ENCODE measurements at places on chromosomes 6 and 20.
A peak's percentile ranks its signal among the peaks of the same experiment; 100 is the strongest.

DNA sequence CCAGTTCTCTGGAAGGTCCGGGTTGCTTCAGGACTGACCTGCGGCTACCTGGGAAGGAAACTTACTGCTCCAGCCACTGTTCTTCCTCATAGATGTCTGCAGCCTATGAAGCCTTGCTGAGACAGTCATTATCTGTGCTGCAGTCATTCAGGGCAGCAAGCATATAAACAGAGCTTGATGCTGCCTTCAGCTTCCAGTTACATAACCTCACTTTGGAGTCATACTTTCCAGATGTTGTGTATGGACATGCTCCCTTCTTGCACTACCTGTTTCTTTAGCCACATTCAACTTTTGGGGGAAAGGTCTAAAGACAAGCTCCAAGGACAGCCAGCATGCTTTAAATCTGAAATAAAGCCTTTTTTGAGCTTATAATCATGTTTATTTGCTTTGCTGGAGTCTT, 98.1 kb downstream of the SLC24A3 start:
- peak; percentile 66 for DNase-seq

DNA sequence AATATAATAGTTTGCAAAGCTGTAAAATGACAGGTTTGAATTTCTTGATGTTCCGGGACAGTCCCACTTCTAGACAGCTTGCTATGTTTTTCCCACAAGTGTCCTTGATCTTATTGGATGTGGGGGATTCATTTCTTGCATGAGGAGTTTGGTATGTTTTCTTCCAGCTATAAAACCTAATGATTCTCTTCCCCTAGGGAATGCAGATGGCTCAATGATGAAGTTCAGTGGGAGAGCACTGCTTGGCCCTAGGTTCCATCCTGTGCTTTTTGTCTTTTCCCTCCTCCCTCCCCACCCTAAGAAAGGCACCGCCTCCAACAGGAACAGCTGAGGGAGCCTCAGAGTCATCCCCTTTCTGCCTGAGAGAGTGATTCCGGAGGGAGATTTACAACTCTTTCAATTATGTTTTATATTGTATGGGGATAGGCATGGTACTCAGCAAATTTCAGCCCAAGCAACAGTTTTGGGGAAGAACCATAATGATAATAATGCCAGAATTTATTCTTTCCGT, 149.2 kb downstream of the PHACTR1 start:
- no peak for DNase-seq

DNA sequence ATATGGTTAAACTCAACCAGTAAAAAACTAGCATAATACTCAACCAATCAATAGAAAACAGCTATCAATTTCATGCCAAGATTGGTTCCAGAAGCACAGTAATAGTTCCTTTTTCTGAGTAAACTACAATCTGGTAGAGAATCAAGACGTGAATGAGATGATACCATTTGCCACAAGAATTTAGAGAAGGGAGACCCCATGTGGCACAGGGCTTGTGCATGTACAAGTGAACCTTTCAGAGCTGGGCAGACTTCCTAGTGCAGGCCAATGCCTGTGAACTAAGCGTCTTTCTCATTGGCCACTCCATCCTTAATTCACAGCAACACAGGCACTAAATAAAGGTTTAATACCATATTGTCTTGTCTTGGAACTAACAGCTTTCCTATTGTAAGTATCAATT, 213.5 kb downstream of the RFPL4B start:
- DNase-seq: no peak

- no peak for DNase-seq
Observed at GRCh38 chr20:43778375-43778774, 51.6 kb upstream of the GTSF1L start.

GRCh38 chr20:38854654-38855066, 49.2 kb downstream of the PPP1R16B start:
- no peak for DNase-seq

GRCh38 chr6:105087571-105088211, 92.1 kb downstream of the POPDC3 start:
- peak; percentile 40 for DNase-seq

GRCh38 chr6:11002176-11002575, 41.9 kb downstream of the ELOVL2 start:
- DNase-seq: no peak

DNA sequence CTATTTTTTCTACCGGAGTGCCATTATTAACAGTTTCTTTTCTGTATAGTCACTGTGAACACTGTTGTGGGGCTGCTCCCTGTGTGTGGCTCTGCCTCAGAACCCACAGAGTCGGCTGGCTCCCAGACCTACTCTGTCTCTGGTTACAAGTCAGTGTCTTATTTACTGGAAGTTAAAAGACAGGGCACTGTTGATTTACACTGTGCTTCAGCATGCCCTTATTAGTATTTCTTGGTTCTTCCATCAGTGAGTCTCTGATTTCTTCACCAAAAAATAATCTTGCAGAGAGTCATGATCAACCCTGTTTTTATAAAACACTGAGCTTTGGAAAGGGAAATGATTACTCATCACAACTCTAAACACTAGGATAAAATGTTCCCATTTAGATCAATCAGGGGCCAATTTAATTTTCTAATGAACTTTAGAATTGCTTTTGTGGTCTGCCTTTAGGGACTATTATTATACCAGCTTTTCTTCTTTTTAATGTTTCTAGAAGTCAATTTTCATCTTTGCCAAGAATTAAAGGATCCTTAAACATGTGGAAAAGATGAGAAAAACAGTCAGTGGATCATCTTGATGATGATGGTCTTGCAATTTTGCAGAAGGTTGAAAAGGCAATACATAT, 92.6 kb downstream of the UTRN start:
- DNase-seq: no peak

- DNase-seq: peak; percentile 68
Observed at GRCh38 chr6:26311012-26311384, 54.0 kb upstream of the BTN3A2 start.

DNA sequence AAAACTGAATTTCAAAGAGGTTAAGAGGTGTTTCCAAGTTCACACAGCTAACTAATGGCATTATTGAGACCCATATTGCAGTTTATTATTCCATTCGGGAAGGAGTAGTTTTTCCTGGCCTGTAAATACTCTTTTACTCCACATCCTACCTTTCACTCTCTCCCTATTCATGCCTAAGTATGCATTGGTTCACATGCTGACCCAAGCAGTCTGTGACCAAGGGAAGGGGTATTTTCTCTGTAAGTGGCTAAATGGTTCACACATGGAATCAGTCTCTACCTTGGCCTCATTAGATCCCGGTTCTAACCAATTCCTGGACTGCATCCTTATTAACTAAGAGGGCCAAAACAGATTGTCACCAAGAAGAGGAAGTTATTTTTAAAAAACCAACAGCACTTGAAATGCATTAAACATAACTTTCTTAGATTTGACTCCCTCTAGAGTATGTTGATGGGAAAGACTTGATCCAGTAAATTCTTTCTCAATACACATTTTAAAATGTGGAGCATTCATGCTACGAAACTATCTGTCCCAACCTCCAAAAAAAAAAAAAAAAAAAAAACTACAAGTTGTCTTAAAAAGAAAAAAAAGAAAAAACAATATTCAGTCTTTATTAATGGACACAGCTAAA, 17.8 kb upstream of the RSPO3 start:
- DNase-seq: no peak

DNA sequence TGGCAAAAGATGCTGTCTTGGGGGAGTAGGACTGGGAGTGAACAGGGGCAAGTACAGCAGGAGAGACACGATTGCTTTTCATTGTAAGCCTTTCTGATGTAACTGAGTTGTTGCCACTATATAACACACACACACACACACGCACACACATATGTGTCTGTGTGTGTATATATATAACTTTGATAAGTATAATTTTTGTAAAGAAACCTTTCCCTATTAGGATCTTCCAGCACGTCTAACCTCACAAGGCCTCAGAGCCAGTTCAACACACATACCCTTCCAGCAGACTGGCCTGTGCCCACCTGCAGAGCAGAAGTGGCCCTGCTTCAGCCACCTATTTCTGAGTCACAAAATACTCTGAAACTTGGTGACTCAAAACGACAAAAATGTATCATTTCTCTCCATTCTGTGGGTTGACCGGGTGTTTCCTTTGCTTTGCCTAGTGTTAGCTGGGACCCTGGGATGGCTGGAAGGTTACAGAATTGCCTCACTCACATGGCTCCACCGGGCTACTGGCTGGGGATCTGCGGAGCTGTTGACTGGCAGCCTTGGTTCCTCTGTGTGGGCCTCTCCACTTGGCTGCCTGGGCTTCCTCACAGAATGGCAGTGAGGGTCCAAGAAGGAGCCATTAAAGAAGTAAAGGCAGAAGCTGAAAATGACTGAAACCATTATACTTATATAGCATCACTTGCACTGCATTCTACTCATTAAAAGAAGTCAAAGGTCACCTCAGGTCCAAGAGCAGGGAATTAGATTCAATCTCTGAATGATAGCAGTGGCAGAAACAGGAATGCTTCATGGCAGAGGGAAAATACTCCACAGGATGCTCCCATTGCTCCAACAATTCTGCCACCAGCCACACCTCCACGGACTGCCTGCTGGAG, 126.4 kb downstream of the BANF2 start:
- no peak for DNase-seq

- no peak for DNase-seq
Observed at GRCh38 chr6:164022632-164023031, 608.1 kb downstream of the QKI start.

DNA sequence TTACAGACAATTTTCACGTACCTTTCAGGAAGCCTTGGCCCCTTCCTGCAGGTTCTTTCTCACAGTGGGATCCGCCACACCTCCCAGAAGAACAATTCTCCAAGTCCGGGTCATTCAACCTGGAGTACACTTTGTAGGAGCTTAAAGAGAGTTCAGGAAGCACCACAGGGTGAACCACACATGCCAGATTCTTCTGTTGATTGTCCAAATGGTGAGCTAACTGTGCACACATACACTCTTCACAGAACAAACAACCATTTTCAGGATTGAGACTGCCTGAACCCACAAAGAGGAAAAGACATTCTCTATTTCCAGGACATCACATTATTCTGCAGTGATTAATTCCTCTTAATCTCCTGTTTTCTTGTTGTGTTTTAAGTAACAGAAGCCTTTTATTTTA, 51.0 kb downstream of the SCGN start:
- no peak for DNase-seq

DNA sequence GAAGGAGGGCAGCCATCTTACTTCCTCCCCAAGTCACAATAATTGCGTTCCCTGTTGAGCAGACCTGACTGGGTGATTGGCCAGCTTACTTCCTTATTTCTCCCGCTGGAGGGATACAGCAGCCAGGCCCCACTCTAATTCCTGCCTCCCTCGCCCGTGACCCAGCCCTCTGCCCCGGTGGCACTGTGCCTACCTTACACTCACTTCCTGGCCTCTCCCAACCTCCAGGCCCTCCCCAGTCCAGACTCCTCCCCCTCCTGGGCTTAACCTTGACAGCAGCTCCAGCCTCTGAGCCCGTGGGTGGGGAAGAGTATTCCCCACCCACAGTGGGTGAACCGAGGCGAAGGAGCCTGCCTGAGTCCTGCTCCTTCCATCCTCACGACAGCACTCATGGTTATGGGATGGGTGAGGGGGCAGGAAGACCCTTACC, 3.0 kb downstream of the BAK1 start:
- DNase-seq: no peak

- DNase-seq: no peak
Observed at GRCh38 chr6:163386329-163386908, 28.1 kb upstream of the QKI start.

DNA sequence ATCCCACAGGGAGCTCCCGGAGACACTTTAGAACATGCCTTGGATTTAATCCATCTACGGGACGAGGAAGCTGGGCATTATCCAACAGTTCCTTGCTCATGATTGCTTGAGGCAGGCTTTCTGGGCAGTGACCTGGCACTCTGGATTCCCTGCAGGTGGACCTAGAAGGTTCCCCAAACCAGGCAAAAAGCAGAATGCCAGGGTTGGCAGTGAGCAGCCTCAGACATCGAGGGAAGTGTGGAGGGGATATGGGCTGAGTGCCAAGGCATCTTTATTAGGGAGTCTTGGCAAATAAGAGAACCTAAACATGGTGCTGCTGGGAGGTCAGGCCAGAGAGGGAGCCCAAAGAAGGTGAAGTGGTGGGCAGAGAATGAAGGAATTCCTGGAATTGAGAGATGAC, 158.5 kb downstream of the CD83 start:
- no peak for DNase-seq

DNA sequence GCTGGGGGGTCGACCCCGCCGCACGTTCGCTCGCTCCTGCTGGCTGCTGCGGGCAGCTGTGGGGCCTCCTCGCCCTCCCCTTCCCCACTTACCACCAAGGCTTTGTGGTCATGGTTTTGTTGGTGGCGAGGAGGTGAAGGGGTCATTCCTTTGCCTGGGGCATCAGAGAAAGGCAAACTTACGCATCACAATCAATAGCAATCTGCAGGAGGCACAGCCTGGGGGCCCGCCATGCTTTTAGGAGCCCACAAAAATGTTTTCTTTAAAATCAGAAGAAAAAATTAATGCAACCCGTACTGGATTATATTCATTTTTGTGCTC, 137.0 kb downstream of the IMPG1 start:
- no peak for DNase-seq

DNA sequence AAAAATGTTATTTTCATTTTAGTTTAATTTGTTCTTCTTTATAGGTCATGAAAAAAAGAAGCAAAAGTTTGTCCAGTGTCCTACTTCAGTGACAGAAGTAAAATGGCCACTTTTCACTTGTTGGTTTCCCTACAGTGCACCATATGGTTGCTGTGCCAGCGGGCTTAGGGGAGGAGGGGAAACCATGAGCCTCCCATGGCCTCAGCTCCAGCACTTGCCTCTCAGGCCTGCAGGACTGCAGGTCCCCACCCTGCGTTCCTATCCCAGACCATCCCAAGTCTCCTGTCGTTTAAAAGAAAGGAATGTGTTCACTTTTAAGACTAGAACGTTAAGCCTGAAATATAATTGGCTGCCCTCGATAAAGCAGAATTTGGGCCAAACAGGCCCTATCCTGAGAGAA, 210.0 kb upstream of the TAB2 start:
- no peak for DNase-seq

DNA sequence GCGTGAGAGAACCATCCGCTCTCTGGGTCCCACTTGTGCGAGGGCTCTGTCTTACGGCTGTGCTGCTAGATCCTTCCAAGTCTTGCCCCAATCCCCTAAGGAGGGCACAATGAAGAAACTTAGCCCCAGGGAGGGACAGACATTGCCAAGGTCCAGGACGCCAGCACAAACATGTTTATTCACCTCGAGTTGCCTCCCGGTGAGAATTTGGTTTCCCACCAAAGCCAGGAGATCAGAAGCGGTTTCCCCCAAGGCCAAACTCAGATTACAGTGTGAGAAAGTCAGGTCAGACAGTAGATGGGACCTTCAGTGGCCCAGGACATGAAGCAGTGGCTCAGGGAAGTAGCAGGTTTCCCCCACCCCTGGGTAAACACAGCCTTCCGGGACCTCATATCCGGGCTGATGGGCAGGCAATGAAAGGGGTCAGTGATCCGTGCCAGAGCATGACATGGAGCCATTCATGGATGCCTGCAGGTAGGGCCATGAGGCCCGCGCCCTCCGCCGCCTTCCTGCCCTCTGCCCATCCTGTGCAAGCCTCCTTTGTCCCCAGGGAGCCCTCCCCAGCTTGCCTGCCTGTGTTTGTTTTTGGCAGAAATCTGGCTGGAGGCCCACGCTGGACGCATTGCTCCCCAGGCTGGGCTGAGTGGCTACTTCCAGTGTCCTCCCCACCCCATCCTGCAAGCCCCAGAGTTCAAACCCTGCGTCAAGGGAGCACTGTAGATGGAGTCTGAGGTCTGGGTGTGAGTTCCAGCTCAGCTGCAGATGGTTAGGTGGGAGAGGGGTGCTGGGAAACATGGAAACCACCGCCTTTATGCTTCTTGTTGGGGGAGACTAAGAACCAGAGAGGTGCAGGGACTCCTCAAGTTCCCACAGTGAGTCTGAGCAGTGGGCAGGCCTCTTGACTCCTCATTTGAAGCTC, 2.0 kb downstream of the BPIFB2 start:
- DNase-seq: no peak
